Activated CD4-positive, alpha-beta T cell treated with anti-CD3 and anti-CD28 coated beads, Interleukin-2, amount 10 ng/mL, durations not matched to agents 7 days and 5 days (primary cell): ENCODE measurements at places on chromosomes 12 and 14.

DNA sequence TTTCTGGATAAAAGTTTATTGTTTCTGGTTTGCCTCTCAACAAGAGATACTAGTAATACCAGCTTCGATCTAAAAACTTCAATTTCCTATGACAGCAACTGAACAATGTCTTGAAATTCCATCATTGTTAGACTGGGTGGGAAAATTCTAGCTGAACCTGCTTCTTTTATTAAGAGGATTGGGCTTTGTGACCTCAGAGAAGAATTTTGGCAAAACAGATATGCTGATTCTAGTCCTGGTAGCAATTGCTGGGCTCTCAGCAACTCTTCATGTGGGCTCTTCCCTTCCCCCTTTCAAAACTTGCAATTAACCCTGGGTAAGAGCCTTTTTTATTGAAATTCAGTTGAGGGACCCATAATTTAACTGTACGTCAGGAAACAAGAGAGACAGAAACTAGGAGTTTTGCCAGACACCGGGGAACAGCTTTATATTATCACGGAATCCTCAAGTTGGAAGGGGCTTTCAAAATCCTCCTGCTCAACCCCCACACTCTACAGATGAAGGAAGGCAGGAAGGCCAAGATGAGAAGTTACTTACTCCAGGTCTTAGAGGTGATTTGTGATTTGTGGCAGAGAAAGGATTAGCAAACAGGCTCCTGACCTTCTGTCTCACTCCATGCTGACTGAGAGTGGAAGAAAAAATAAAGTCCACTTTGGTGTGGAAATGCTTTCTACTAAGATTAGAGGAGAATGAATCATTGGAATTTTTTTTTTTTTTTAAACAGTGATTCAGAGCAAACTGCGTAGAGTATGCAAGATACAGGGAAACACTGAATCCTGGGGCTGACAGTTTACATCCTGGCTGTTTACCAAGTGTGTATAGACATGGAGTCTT, 239.0 kb upstream of the ATP2B1 start:
- DNase-seq = no peak

DNA sequence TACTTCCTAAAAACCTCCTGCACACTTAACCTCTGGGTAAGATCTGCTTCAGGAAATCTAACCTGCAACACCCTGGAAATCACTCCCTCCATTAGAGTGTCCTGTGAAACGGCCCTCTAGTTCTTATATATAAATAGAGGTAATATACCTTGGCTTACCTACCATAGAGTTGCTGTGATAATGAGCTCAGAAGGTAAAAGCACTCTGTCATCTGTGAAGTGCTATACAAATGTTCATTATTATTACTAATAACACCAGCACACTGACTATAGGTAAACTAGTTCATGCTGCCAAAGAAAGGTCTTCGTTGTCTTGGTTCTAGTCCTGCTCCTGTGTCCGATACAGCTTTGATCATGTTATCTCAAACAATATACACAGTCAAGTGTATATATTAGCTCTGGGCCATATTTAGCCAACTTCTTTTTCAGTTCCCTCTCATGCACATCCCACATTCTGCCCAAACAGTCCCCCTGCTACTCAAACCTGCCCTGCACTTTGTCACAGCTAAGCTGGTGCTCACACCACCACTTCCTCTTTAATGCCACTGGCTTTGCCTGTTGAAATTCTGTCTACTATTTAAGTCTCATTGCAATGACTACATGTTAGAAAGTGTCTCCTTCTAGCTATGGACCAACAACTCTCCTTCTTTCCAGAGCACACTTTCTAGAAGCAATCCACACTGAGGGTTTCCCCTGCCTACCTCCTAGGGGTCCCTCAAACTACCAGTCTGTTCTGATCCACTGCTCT, 5.1 kb downstream of the E2F7 start:
- no peak for DNase-seq

DNA sequence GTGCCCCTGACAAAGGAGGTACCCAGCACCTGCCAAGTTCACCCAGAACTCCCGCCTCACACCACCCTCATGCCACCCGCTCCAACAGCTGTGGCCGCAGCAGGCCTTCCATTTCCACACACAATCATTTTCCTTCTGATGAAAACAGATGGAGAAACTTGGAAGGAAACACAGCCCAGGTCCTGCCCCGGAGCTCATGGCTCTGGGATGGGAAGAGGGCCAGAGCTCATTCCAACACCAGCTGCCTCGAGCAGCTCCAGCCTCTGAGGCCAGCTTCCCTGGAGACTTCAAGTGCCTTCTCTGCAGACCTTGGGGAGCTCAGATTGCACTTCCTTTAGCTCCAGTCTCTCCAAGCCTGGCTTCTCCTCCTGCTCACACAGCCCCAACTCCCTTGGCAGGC, 55.1 kb upstream of the CMKLR1 start:
- no peak for DNase-seq

DNA sequence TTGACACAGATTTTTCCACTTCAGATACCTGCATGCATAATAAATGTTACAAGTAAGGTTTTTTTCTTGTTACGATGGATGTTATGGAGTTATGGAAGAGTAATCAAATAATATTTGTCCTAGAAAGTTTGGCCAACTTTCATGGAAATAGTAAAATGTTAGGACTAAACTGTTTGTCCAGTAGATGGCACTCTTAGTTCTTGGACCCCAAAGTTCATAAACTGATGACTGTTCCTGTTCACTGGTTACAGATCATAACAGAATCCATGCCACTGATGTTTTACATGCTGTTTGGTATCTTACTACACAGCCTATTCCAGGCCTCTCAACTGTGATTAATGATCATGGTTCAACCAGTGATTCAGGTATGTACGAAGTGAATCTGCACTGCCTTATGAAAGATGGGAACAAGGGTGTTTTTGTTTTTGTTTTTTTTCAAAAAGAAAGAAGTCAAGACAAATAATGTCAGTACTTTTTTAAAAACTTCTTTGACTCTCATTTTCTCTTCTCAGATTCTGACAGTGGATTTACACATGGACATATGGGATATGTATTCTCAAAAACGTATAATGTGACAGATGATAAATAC, 48.8 kb upstream of the SLCO1C1 start:
- no peak for DNase-seq

DNA sequence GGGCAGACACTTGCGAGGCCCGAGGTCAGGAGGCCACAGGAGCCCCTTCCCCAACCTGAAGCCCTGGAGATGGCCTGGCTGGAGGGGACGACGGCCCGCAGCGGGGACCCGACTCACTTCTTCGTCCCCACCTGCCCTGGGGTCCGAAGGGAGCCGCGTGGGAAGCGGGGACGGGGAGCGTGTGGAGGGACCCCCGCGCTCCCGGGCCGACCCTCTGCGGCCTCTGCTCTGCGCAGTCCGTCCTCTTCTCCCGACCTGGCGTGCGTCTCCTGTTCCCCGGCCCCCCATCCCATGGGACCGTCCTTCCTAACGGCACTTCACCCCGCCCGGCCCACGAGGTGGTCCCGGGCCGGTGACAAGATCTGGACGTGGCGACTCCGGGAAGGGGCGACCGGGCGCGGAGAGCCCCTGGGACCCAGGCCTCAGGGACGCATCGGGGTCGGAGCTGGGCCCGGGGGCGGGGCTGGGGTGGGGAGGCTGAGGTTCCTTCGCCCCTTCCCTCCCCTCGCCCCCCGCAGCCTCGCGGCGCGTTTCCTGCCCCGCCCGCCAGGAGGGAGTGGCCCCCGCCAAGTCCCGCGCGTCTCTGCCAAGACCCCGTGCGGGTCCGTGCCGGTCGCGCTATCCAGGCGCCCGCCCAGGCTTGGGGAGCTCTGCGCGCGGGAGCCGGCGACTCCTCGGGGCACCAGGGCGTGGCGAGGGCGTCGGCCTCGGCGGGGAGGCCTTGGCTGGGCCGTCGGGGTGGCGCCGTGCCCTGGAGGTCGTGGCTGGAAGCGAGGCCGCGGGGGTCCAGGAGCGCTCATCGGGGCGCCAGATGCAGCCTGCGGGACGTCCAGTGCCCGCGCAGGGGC, 97.1 kb downstream of the TNFAIP2 start:
- DNase-seq = no peak

DNA sequence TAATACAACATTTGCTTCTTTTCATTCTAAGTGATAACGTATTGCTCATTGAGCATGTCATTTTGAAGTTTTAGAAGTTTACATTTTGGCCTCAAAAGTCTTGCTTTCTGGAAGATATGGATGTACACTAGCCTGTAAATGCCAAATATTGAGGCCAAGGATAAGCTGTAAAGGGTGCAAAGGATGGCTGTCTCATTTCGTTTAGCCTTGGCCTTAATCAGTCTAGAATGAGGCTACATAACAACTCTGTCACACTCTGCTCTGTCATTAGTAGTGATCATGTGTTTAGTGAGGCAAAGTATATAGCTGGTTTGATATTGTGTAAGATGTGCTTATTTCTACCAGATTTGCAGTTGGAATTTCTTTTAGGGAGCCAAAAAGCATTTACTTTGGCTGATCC, 344.5 kb downstream of the TMTC2 start:
- DNase-seq = no peak

- DNase-seq = peak; percentile 20
Observed at GRCh38 chr14:95431199-95432143, 85.0 kb downstream of the SYNE3 start.

DNA sequence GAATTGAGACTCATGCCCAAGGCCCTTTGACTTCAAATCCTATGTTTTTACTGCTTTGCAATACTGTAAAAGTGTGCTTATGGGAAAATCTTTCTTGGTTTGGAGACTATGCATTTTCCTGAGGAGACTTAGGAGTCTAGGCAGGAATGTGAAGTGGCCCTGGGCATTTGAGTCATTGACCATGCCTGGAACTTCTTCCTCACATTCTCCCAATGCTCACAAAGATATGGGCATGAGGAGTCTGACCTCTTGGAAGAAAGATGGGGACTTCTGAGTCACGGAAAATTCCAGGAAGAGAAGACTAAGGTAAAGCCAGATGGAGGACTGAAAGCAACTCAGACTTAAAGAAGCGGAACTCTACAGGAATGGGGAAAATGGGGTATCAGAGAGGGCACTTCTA, 38.2 kb upstream of the ZNF641 start:
- no peak for DNase-seq

DNA sequence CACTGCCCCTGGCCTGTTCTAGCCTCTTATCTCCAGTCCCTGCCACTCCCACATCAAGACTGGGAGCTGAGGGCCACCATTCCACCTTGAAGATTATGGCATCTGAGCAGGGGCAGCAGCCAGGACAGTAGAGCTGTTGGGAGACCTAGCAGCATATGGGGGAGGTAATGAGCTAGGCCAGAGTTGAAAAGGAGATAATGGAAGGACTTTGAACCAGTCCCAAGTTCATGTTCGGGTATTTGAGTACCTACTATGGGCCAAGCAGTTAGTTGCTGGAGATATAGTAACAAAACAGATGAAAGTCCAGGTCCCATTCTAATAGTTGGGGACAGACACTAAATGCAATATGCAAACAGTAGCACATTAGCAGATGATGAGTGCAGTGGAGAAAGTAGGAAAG, 151.5 kb downstream of the PLXNC1 start:
- no peak for DNase-seq

- no peak for DNase-seq
Observed at GRCh38 chr12:132328282-132329029, 933 bp downstream of the GALNT9 start.

- no peak for DNase-seq
Observed at GRCh38 chr12:12319451-12320183, 30.4 kb downstream of the MANSC1 start.

DNA sequence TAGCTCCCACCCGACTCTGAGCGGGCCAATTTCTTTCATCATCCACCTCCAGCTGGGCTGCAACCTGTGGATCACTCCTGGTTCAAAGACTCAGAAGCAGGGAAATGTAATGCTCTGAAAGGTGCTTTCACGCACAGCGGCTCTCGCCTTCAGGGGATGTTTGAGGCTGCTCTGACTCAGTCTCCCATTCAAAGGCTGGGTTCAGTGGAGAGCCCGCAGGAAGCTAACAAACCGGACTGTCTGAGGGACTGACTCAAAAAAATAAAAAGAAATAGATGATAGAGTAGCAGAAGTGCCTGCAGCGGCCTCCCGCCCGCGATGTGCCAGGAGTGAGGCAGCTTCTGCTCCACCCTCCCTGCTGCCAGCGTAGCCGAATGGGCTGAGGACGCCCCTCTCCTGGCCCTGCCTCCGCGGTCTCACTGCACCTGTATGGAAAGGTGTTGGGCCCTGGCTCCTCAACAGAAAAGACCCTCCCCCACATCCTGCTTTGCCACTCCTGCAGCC, 98.0 kb downstream of the GCH1 start:
- no peak for DNase-seq

- DNase-seq = no peak
Observed at GRCh38 chr14:31941487-31941886, 135.6 kb upstream of the ARHGAP5 start.
